ENCODE measurements at places on chromosomes 6 and 20. TPM values are rescaled to one million over a fixed set of nuclear protein-coding genes. Genes with fewer than 3 reads are reported as not detected.
A peak's percentile ranks its signal among the peaks of the same experiment; 100 is the strongest.

Gene MLN
- total RNA-seq: not detected

GRCh38 chr6:7692453-7692784 is 33.5 kb upstream of the BMP6 start:
- H3K27ac ChIP-seq: no peak overlapping the region
- no peak overlapping the region for H3K4me3 ChIP-seq
- DNase-seq: no peak
- no peaks in the 10 kb centered on the region for H3K36me3 ChIP-seq
- no peaks in the 10 kb centered on the region for H3K4me1 ChIP-seq
- H3K27me3 ChIP-seq: peaks cover 2% of the 10 kb centered on the region

DNA sequence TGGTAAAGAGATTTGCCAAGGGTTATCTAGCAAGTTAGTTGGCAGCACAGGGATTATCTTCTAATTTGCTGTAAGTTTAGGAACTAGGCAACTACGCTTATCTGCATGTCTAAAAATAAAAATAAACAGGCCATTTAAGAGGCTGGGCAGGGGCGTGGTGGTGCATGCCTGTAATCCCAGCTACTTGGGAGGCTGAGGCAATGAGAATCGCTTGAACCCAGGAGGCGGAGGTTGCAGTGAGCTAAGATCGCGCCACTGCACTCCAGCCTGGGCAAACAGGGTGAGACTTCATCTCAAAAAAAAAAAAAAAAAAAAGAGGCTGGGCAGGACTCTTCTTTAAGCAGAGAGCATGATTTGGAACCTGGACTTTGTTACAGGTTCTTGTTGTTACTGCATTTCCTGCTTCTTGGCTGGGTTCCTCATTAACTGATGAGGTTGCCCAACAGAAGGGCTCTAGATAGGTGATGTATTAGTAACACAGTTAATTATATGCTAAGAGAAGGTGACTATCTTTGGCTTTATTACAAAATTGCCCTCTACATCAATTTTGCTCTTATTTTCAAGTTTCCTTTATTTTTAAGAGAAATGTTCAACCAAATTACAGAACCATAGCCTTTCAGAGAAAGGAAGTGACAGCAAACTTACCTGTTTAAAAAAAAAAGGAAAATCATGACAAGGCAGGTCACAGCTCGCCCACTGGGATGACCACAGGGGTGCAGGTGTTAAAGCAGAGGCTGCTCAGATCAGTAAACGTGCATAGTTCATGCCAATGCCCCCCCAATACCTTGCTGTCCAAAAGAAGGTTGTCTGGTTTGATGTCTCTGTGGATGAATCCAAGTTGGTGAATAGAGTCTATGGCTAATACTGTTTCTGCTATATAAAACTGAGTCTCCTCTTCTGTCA is 32.5 kb downstream of the STK38 start:
- no peak overlapping the region for H3K27ac ChIP-seq
- H3K27me3 ChIP-seq: no peaks in the 10 kb centered on the region
- H3K4me1 ChIP-seq: peaks cover 12% of the 10 kb centered on the region
- no peak for DNase-seq
- no peak overlapping the region for H3K4me3 ChIP-seq

Gene TGM2
- not detected for total RNA-seq

GRCh38 chr6:135085700-135086413 is 31.2 kb upstream of the HBS1L start:
- H3K4me3 ChIP-seq: no peak overlapping the region
- H3K4me1 ChIP-seq: peaks cover 8% of the 10 kb centered on the region
- DNase-seq: no peak

GRCh38 chr6:142385352-142385751 is 83.5 kb downstream of the ADGRG6 start:
- H3K36me3 ChIP-seq: no peaks in the 10 kb centered on the region
- no peak overlapping the region for H3K27ac ChIP-seq
- no peak for DNase-seq
- no peaks in the 10 kb centered on the region for H3K27me3 ChIP-seq
- no peak overlapping the region for H3K4me3 ChIP-seq

- no peak overlapping the region for H3K4me3 ChIP-seq
- no peak for DNase-seq
- no peaks in the 10 kb centered on the region for H3K36me3 ChIP-seq
- H3K4me1 ChIP-seq: no peaks in the 10 kb centered on the region
- no peaks in the 10 kb centered on the region for H3K27me3 ChIP-seq
Observed at GRCh38 chr6:136767570-136768309, 24.5 kb downstream of the MAP3K5 start.

GRCh38 chr6:117907601-117908245 is 659 bp downstream of the SLC35F1 start:
- H3K4me3 ChIP-seq: no peak overlapping the region
- H3K4me1 ChIP-seq: peaks cover 16% of the 10 kb centered on the region
- peaks cover 7% of the 10 kb centered on the region for H3K27me3 ChIP-seq
- peak; percentile 71 for DNase-seq
- no peaks in the 10 kb centered on the region for H3K36me3 ChIP-seq
- H3K27ac ChIP-seq: no peak overlapping the region

Gene CNR1
- 143 TPM for total RNA-seq

All from glutamatergic neuron (in vitro differentiated cells).